ENCODE measurements at places on chromosomes 2 and 18. TPM values are rescaled to one million over a fixed set of nuclear protein-coding genes. Genes with fewer than 3 reads are reported as not detected.
A peak's percentile ranks its signal among the peaks of the same experiment; 100 is the strongest.

DNA sequence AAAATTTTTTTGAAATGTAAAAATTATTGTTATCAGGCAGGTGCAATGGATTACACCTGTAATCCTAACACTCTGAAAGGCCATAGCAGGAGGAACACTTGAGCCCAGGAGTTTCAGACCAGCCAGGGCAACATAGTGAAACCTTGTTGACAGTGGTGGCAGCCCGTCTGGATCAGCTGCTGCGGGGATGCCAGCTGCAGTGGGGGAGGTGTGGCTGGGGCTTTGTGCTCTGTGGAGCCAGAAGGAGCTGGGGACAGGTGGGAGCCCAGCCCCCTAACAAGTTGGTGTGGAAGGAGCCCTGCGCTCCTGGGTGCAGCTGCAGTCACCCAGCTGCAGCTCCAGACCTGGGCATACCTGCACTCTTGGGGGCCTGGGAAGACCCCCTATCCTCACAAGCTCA is 182.4 kb upstream of the MC4R start:
- no peak for DNase-seq

DNA sequence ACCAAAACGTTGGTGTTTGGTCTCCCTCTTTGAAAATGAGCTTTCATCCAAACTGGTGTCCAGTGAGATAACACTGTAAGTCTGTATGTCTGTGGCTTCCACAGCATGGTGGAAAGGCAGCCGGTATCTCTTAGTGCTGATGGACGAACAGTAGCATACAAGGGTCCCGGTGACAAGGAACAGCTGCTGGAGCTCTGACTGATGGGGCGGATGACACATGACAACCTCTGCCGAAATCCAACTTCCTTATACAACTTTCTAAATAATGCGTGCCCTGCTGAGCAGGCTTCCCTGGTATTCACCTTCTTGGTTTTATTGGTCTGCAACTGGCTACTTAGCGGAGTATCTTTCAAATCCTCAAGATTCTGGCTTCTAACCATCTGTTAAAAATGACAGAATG is 216.2 kb downstream of the SRBD1 start:
- no peak for DNase-seq

DNA sequence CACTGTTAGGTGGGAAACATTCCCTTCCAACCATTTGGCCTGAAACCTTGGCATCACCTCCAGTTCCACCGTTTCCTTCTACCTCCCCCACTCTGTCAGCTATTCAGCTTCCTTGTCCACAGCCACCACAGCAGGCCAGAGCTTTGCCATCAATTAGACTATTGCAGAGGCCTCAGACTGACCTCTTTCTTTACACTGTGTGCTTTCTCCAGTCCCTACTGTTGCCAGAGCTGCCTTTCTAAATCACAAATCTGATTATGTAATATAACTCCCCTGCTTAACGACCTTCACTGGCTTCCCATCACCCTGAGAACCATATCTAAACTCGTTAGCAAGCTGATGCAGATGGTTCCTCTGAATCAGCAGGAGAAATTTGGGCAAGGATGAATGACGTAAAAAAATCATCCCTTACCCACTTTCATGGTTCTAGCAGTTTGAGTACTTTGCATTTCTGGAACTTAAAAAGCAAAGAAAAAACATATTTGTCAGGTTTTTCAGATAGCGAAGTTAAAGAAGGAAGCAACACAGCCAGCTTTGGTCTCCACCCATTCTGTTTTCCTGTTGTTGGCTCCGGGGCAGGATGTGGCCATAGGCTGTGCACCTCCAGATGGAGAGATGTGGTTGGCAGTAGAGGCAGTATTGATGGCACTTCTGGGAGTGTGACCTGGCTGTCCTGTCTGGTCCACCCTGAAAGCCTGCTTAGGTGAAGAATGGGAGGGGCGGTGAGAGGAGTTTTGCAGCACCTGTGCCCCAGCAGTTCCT is 422.1 kb downstream of the PARD3B start:
- no peak for DNase-seq

- no peak for DNase-seq
These were observed 25.2 kb upstream of the HPCAL1 start for GRCh38 chr2:10277293-10278028.

GRCh38 chr18:57107140-57107832 is 39.6 kb upstream of the BOD1L2 start:
- peak; percentile 42 for DNase-seq

DNA sequence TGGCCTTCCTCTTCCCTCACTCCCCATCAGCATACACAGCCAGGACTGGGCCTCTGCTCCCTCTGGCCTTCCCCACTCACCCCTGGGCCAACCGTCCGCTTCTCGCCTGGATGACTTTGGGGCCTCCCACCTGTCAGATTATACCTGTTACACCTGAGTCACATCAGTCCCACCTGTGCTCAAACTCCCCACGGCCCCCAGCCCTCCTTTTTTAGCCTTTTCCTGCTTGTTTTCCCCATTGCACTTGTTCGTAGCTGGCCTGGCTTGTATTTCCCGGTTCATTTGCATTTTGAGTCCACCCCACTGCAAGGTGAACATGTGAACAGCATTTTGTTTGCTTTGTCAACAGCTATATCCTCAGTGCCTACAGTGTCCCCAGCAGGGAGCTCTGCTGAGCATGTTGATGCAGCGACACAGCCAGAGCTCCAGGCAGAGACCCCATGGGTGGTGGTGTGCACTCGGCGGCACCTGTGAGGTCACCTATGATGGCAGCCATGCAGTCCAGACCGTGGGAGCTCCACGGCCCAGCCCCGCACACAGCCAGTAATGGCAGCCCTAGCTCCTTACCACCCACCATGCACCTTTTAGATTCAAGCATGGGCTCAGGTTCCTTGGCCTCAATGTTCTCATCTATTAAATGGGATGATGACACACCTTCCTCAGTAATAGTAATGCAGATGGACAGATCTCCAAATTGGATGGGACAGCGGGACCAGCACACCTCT is 276.4 kb upstream of the HS6ST1 start:
- no peak for DNase-seq

GRCh38 chr2:239870276-239870675 is 154.9 kb downstream of the NDUFA10 start:
- no peak for DNase-seq

- DNase-seq, result no peak
These were observed 94.5 kb downstream of the GYPC start for GRCh38 chr2:126750506-126750905.

GRCh38 chr2:236972491-236973342 is 113.0 kb upstream of the COPS8 start:
- DNase-seq, result no peak

- no peak for DNase-seq
These were observed 104.1 kb upstream of the FZD5 start for GRCh38 chr2:207873794-207874193.

DNA sequence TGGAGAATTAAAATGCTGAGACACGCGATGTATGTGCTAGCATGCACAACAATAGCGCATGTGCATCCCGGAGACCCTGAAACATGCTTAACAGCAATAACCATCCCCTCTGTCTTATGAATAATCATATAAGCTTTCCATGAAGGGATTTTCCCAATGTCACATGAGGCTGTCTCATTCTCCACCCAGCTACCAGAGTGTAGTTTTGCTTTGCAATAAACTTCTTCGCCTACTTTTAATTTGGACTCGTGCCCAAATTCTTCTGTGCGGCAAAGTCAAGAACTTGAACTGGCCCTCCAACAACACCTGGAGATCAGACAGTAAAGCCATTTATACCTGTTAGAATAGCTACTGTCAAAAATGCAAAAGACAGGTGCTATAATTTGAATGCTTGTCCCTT is 15.5 kb downstream of the LYG1 start:
- DNase-seq, result no peak

- no peak for DNase-seq
These were observed 20.6 kb upstream of the EXOC6B start for GRCh38 chr2:72846171-72847095.

DNA sequence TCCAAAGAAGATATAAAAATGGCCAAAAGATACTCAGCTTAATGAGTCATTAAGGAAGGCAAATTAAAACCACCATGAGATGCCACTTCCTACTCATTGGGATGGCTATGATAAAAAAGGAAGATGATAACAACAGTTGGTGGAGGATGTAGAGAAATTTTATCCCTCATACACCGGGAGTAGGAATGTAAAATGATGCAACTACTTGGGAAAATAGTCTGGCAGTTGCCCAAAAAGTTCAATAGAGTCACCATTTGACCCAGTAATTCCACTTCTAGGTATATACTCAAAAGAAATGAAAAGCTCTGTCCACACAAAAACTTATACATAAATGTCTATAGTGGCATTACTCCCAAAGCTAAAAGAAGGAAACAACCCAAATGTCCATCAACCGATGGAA is 10.1 kb upstream of the SULT1C2 start:
- no peak for DNase-seq

DNA sequence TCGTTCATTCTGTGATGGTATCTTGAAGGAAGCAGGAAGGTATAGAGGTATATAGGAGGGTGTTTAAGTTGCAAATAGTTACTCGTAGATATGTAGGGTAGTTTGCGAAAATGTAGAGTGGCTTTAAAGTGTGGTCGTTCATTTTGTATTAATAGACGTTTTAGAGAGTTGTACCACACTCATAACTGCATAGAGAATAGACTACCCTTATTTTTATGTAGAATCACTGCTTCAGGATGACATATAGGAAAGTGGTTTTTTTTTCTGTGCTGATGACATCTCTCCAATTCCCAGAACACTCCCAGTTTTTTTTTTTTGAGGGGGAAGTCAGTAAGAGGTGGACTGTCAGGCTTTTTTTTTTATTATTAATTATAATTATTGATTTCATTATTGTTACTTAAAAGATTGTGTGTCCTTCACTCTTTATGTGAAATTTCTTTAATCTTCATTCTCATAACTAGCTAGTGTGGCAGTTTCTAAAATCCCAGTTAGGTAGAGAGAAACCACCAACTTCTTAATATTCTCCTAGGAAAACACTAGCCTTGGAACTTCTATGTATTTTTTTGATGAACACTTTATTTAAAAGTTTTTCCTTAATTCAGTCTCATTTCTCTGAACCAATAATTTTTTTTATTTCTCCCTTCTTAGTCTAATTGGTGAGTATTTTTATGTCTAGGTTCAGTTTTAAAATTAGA is 1.5 kb downstream of the ACTR3 start:
- DNase-seq, result no peak

GRCh38 chr18:21949326-21950015 is 208.9 kb downstream of the MIB1 start:
- DNase-seq, result no peak

DNA sequence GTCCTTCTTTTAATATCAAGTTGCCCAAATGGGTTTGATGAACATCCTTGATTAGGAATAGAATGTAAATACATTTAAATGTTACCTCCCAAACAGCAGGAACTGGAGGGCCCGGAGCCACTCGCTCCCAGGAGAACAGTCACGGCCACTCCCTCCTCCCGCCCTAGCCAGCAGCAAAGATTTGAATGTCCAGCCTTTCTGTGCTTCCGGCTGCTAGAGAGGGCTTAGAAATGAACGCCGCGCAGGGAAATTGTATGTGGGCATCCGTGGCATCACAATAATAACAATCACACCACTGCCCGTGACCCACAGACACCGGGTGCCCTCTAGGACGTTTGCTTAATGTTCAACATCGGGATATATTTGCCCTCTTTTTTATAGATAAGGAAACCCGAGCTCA is 164.9 kb upstream of the SALL3 start:
- DNase-seq, result no peak

DNA sequence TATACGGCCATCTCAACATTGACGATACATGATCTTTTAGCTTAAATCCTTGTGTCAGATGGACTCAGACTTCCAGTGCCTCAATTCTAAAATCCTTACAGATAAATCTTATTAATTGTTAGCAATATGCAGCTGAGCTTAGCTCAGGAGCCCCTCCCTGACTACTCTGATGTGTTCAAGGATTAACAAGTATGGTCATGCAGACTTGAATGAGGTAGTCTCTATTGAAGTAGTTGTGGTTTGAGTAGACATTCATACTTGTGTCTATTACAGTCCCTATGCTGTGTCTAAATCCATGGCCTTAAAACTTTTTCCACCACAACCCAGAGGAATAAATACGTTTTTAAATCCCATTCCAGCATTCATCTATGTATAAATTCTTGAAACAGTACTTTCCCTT is 119.5 kb downstream of the NUP35 start:
- DNase-seq, result no peak

GRCh38 chr2:191197096-191197495 is 46.3 kb upstream of the STAT4 start:
- no peak for DNase-seq

DNA sequence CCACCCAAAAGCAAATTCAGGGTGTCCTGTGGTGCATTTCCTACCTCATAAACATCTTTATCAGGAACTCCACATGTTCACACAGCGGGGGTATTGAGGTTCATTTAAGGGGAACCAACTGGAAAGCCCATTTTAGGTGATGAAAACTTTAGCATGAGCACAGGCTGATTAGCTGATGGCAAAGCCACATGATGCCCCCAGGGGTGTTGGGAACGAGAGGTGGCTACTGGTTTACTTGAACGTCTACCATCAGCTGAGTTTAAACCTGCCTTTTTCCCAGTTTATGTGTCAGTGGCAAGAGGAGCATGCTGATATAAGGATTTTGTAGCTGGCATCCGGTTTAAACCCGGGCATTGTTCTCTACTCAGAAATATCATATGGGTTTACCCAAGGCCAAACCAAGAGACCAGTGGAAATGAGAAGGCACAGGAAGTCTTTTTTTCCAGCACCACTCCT is 54.5 kb upstream of the UPP2 start:
- DNase-seq, result no peak

- no peak for DNase-seq
These were observed 63.8 kb downstream of the ACTR2 start for GRCh38 chr2:65291216-65292105.

DNA sequence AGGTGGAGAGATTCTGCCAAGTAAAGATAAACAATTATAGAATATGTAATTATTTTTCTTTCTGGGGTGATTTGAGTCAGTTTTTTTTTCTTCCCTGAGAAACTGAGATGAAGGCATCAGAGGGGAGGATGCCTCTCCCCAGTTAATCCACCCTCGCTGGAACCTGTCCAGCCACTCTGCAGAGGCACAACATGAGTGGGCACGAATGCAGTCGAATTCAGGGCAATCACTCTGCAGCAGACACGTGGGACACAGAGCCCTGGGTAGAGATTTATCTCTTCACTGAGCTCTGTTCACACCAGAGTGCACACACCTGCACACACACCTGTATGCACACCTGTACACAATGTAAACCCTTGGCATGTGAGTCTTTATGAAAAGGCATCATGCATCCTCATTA is 154.2 kb downstream of the DCDC2C start:
- DNase-seq, result no peak

The ATP6V1C2 gene
- 7.3 TPM for polyA plus RNA-seq

The BCL11A gene
- polyA plus RNA-seq, result 9.9 TPM

The SIX3 gene
- polyA plus RNA-seq, result not detected

The LIPG gene
- polyA plus RNA-seq, result 56.7 TPM

The PER2 gene
- polyA plus RNA-seq, result 5.1 TPM

The CHRNG gene
- 0.74 TPM for polyA plus RNA-seq

The ERBB4 gene
- polyA plus RNA-seq, result 47.4 TPM

The MATN3 gene
- polyA plus RNA-seq, result 3.4 TPM

The TMEM169 gene
- polyA plus RNA-seq, result 14.1 TPM

The MSH6 gene
- 98.3 TPM for polyA plus RNA-seq
